ENCODE measurements at places on chromosomes 4 and X. TPM values are rescaled to one million over a fixed set of nuclear protein-coding genes. Genes with fewer than 3 reads are reported as not detected.

- H3K36me3 ChIP-seq, result no peaks in the 10 kb centered on the region
- no peak overlapping the region for H3K27ac ChIP-seq
- no peak for DNase-seq
- no peaks in the 10 kb centered on the region for H3K27me3 ChIP-seq
- no peaks in the 10 kb centered on the region for H3K4me1 ChIP-seq
Observed at GRCh38 chr4:131248314-131248713, 1900.8 kb upstream of the PCDH10 start.

NMU gene
- total RNA-seq, result not detected

AKAP14 gene
- not detected for total RNA-seq

- peaks cover 46% of the 10 kb centered on the region for H3K4me1 ChIP-seq
- no peaks in the 10 kb centered on the region for H3K27me3 ChIP-seq
- H3K27ac ChIP-seq, result no peak overlapping the region
- H3K36me3 ChIP-seq, result no peaks in the 10 kb centered on the region
- no peak for DNase-seq
- H3K4me3 ChIP-seq, result no peak overlapping the region
Observed at GRCh38 chr4:24240655-24241054, 343.7 kb downstream of the DHX15 start.

- H3K4me3 ChIP-seq, result no peak overlapping the region
- no peaks in the 10 kb centered on the region for H3K27me3 ChIP-seq
- peaks cover 20% of the 10 kb centered on the region for H3K4me1 ChIP-seq
- no peak for DNase-seq
- H3K27ac ChIP-seq, result no peak overlapping the region
Observed at GRCh38 chr4:5827108-5828004, 65.5 kb downstream of the CRMP1 start.

GRCh38 chr4:138658518-138658917, 357.1 kb upstream of the NOCT start:
- no peak overlapping the region for H3K4me3 ChIP-seq
- DNase-seq, result no peak

- H3K36me3 ChIP-seq, result no peaks in the 10 kb centered on the region
- H3K27me3 ChIP-seq, result no peaks in the 10 kb centered on the region
- peaks cover 13% of the 10 kb centered on the region for H3K4me1 ChIP-seq
Observed at GRCh38 chrX:39820938-39821708, 276.6 kb downstream of the BCOR start.

RAB9B gene
- 29.3 TPM for total RNA-seq

DNA sequence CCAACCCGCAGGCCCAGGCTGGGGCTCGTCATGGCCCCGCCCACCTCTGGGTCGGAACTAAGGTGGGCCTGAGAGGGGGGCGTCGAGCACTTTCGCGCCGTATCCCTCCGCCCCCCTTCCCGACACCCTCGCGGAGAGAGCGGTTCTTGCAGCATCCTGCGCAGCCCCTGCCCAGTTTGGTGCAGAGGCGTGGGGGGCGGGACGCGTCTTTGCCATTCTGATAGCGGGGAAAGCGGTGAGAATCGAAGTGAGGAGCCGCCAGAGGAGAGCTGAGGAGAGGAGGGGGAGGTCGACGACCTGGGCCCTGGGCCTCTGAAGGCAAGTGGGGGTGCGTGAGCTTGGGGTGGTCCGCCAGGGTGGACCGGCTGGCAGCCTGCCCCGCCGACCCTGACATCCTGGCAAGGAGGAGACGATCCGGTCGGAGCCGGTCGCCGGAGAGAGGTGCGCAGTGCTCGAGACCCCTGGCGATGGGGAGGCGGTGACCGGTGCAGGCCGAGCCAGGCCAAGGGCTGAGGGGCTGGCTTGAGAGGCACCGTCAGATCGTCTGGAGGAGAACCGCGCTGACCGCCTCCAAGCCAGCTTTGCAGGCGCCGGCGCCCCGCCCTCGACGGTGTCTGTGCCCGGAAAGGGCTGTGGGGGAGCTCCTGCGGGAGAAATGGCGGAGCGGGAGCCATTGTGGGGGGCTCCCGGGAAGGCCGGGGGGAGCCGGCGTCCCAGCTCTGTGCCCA, 25.5 kb downstream of the GPRASP3 start:
- peak; percentile 26 for DNase-seq
- H3K4me3 ChIP-seq, result peak overlapping the region; percentile 73
- no peaks in the 10 kb centered on the region for H3K4me1 ChIP-seq

FAT4 gene
- 6.7 TPM for total RNA-seq

AREG gene
- total RNA-seq, result 0.55 TPM

DNA sequence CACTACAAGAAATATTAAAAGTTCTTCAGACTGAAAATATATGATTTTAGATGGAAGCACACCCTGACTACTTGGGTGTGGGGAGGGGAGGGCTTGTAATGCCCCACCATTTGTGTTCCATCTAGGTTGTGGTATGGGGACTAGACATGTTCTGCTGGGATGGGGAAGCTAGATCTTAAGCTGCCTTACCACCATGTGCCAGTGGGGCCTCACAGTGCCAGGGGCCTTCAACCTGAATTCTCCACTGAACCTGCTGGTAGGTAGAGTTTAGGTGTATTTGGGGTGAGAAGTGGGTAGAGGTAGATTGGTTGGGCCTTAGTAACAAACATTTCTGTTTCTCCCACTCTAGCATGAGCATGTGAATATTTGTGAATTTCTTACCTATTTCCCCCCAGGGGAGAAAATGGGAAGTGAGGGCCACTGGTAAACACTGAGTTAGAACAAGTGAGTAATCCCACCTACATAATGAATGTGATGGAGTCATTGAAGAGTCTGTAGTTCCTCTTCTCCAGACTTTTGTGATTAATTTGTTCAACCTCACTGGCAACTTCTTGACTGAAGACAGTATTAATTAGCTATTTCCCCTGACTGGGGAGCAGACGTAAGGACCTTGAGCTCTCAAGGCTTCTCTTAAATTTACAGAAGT, 44.0 kb downstream of the BRCC3 start:
- H3K36me3 ChIP-seq, result peaks cover 5% of the 10 kb centered on the region
- no peaks in the 10 kb centered on the region for H3K27me3 ChIP-seq
- no peak overlapping the region for H3K27ac ChIP-seq
- H3K4me1 ChIP-seq, result no peaks in the 10 kb centered on the region
- DNase-seq, result no peak
- H3K4me3 ChIP-seq, result no peak overlapping the region

EGFL6 gene
- total RNA-seq, result not detected

GRCh38 chrX:72314881-72315280, 9.2 kb upstream of the CITED1 start:
- no peak overlapping the region for H3K4me3 ChIP-seq
- no peak for DNase-seq
- H3K4me1 ChIP-seq, result no peaks in the 10 kb centered on the region
- no peaks in the 10 kb centered on the region for H3K27me3 ChIP-seq
- H3K27ac ChIP-seq, result no peak overlapping the region

DNA sequence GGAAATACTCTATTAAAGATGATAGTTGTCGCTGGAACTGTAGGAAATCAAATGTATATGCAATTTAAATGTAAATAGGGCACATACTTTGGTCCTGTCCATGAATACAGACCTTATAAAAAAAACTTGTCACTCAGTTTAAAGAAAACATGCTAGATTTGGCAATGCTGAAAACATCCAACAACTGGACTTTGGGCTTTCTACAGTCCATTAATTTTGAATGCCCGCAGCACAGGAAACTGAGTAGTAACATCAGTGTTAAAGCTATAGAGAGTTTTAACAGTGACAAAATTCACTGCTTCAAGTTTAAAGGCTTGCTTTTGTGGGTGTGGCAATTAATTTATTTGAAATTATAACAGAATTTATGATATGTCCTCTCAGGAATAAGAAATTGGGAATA, 578.4 kb downstream of the TRIML1 start:
- no peaks in the 10 kb centered on the region for H3K4me1 ChIP-seq
- DNase-seq, result no peak
- no peaks in the 10 kb centered on the region for H3K36me3 ChIP-seq
- no peaks in the 10 kb centered on the region for H3K27me3 ChIP-seq

- H3K27me3 ChIP-seq, result peaks cover 22% of the 10 kb centered on the region
- no peaks in the 10 kb centered on the region for H3K36me3 ChIP-seq
- no peaks in the 10 kb centered on the region for H3K4me1 ChIP-seq
- H3K27ac ChIP-seq, result no peak overlapping the region
- no peak for DNase-seq
- H3K4me3 ChIP-seq, result no peak overlapping the region
Observed at GRCh38 chr4:73970011-73970410, 11.8 kb downstream of the PF4 start.

DNA sequence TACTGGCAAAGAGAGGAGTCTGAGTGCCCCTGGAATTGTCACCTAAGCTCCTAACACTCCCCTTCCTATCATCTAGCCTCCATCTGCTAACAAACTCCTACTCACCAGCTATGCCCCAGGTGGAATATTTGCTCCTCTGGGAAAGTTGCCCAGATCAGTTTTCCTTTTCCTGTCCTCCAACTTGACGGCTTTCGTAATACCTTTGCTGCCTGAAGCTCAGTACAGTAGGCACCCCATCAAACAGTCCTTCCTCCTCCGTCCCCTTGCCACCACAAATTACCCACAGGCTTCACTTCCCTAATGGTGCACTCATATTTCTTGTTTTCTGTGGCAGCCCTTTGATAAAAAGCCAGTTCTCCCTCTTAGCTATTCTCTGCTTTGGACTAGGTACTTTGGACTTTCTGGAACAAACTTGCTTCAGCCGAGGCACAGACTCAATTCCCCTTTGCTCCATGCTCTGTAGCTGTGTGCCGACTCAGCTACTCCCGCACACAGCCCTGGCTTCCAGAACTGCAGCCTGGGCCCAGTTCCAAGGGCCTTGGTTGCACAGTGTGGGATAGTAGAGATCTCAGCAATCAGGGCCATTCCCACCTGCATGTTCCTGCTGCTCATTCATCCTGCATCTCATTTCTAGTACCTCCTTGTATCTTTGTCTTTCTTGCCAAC, 605.1 kb downstream of the BCOR start:
- H3K4me1 ChIP-seq, result no peaks in the 10 kb centered on the region
- no peak overlapping the region for H3K4me3 ChIP-seq
- H3K27me3 ChIP-seq, result no peaks in the 10 kb centered on the region
- no peak for DNase-seq

FGA gene
- total RNA-seq, result not detected

C4orf51 gene
- not detected for total RNA-seq

DNA sequence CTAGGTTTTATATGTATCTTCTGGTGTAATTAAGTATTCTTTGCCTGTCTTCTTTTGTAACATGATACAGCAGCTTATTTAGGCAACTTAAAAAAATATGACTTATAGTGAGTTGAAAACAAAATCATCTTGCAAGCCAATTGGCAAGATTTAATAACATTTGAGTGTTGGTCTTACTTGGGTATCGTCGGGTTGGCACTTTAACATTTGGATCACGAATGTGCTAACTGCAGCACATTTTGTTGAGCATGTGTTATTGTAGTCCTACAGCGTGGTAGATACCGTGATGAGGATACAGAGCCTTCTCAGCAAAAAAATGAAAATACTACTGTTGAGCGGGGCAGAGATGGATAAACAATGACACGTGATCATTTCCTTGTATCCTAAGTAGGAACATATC, 295.3 kb downstream of the ARHGAP10 start:
- no peak overlapping the region for H3K27ac ChIP-seq
- H3K4me3 ChIP-seq, result no peak overlapping the region
- peaks cover 58% of the 10 kb centered on the region for H3K4me1 ChIP-seq
- no peak for DNase-seq

DNA sequence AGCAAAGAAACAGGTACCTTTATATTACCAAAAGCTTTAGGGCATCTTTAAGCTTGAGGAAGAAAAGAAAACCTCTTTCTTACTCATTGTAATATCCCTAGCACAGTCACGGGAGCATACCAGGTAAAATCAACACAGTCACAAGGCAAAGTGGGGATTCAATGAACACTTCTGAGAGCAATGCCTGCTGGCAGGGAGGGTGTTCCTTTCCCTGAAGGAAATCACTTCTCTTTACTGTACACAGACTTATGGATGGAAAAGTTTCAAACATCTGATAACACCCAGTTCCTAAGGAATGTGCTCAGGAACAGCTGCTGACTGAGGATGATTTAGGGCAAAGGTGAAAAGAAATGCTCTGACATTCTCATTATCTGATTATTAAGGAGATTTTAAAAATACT, 94.8 kb downstream of the MAML3 start:
- no peak overlapping the region for H3K27ac ChIP-seq
- H3K4me3 ChIP-seq, result no peak overlapping the region
- H3K36me3 ChIP-seq, result no peaks in the 10 kb centered on the region

DNA sequence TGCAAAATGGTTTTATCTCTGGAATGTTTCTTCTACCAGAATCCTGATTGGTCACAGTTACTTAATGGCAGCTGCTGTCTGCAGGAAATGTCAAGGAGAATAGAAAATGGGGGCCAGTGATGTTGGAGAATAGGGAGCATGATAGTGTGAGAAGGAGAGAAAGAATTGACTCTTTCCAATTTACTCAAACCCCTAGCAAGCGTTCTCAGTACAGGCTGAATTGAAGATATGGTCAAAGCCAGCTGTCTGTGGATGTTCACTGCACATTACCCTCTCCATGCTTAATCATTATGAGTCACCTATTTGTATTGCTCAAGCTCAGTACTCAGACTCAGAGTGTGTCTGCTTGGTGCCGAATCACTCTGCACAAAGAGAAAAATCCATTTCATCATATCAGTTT, 57.8 kb upstream of the FAM47B start:
- H3K4me3 ChIP-seq, result no peak overlapping the region
- H3K27me3 ChIP-seq, result no peaks in the 10 kb centered on the region
- no peak overlapping the region for H3K27ac ChIP-seq
- no peak for DNase-seq

AFM gene
- not detected for total RNA-seq

XPNPEP2 gene
- 1.3 TPM for total RNA-seq

- no peak overlapping the region for H3K4me3 ChIP-seq
- no peaks in the 10 kb centered on the region for H3K36me3 ChIP-seq
- H3K27ac ChIP-seq, result no peak overlapping the region
- no peak for DNase-seq
- peaks cover 14% of the 10 kb centered on the region for H3K27me3 ChIP-seq
Observed at GRCh38 chr4:11343536-11343935, 85.2 kb downstream of the HS3ST1 start.
